ENCODE measurements at places on chromosomes 3 and 15.

DNA sequence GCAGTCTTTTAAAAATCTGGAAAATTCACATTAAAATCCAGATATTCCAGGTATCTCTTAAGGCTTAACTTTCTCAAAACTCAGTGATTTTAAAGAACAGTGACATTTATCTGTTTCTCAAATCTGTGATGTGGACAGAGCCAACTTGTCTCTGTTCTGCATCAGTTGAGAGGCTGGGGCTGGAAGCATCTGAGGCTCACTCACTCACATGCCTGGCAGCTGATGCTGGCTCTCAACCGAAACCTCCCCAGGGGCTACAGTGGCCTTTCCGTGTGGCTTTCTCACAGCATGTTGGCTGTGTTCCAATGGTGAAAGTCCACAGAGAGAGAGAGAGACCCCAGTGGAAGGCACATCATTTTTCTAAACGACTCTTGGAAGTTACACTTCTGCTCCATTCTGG is 53.5 kb downstream of the CEMIP start:
- no peak for DNase-seq

DNA sequence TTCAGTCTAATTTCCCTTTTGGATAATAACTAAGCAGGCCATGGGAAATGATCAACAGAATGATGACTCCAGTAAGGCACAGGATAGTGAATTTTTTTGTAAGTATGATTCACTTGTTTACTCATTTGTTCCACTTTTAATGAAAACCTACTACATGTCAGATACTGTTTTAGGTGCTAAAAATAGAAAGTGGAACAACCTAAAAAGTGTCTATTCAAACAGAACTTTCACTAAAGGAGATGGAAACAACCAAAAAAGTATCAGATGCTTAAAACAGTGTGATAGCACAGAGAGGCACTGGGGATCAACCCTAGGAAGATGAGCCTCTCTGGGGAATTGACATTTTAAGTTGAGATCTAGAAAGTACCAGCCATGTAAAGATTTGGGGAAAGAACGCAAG is 11.1 kb downstream of the RYK start:
- DNase-seq: no peak

DNA sequence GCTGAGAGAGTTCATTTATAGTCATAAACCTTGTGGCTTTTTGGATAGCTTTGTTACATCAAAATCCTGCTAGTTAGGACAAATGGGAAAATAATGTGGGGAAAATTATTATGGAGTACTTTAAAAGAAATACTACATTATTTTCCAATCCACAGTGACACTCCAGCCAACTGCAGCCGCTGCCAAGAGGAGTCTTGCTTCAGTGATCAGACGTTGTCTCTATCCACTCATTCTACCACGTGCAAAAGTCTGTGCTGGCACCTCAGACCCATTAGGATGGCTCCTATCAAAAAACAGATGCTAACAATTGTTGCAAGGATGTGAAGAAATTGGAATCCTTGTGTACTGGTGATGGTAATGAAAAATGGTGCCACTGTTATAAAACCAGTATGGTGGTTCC is 128.6 kb upstream of the IQSEC1 start:
- no peak for DNase-seq

- DNase-seq: peak; percentile 33
Observed at GRCh38 chr15:38084289-38084688, 149.8 kb downstream of the TMCO5A start.

- DNase-seq: peak; percentile 16
Observed at GRCh38 chr3:15291589-15292541, 40.5 kb downstream of the SH3BP5 start.

DNA sequence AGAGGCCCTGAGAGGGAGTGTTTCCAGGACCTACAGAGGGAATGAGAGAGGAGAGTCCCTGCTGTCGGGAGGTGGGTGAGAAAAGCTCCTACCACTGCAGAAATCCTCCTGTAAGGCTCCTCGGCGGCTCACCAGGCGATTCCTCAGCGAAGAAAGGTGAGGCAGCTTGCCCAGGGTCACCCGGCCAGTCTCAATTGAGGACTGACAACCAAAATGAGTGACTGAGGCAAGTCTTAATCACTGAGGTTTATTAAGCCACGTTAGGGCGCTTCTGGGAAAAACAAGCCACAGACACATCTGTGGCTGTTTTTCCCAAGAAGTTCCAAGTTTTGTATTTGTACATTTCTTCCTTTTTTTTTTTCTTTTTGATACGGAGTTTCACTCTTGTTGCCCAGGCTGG is 48.5 kb downstream of the ZDHHC19 start:
- DNase-seq: no peak

DNA sequence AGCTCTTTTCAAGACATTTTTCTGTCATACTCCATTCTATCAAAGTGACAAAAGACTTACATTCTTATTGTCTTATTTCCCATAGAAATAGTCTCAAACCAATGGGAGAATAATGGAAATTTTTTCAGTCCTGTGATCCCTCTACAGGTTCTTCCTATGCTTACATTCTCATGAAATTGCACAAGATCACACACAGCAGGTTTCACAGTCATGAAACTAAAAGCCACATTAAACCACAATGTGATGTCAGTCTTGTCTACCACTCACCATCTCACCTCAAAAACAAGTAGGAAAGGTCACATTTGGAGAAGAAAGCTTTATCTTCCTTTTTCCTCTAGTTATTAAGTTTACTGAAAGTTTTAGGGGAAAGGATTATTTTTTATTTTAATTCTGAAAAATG is 161.0 kb upstream of the RORA start:
- peak; percentile 26 for DNase-seq

DNA sequence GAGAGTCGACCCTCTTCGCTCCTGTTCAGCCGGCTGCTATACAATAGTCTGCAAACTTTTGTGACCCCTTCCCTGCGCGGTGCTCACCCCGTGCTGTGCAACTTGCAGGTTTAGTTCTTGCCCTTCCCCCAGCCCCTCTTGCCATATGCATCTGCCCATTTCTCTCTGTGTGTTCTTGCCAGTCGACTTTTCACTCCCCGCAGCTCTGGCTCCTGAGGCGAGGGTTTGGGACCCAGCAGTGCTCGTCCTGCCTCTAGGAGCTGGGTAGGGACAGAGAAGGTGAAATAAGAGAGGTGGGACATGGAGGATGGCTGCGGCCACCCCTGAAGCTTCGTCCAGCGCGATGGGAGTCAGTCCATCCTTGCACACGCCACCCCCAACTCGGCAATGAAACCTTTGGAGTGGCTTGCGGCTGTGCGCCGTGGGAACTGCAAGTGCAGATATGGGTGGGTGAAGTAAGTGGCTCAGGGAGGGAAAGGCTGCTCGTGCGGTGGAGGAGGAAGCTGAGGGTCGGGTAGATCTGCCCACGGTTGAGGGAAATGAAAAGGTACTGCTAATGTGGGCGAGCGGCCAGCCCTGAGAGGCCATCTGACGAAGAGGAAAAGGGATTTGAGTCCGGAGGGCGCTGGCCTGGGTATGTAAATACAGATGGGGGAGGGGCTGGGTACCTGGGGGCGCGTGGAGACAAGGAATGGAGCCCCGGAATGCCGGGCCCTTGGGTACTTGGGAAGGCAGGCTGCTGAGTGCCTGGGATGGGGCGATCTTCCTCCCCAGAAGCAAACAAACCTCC is 1.0 kb downstream of the LRRC3B start:
- no peak for DNase-seq

DNA sequence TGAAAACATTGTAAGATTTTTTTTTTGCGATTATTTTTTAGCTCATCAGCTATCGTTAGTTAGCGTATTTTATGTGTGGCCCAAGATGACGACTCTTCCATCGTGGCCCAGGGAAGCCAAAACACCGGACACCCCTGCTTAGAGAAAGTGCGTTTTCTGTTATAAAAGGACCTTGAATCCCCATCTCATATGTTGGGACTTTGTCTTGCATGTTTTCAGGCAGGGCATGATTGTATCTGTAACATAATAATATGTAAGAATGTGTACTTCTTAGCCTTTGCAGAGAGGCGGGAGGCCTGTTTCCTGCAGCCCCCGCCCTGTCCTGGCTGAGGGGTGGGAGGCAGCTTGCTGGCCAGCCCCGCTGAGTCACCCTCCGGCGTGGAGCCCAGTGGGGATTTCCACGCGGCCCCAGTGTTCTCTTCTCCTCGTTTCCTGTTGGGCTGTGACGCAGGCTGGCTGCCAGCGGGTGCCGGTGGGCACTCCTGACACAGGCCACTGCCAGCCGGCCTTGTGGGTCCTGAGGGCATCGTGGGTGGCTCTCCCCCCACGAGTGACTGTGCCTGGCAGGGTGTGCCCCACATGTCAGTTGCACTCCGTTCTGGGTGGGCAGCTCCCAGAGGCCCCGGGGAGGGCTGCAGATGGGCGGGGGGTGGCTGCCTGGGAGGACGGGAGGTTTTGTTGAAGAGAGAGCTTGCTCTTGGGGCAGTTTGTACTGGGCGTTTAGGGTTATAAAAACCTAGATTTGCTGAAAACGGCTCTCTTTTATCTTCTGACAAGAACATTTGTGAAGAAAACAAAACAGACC is 55.6 kb downstream of the SMAD3 start:
- peak; percentile 71 for DNase-seq

DNA sequence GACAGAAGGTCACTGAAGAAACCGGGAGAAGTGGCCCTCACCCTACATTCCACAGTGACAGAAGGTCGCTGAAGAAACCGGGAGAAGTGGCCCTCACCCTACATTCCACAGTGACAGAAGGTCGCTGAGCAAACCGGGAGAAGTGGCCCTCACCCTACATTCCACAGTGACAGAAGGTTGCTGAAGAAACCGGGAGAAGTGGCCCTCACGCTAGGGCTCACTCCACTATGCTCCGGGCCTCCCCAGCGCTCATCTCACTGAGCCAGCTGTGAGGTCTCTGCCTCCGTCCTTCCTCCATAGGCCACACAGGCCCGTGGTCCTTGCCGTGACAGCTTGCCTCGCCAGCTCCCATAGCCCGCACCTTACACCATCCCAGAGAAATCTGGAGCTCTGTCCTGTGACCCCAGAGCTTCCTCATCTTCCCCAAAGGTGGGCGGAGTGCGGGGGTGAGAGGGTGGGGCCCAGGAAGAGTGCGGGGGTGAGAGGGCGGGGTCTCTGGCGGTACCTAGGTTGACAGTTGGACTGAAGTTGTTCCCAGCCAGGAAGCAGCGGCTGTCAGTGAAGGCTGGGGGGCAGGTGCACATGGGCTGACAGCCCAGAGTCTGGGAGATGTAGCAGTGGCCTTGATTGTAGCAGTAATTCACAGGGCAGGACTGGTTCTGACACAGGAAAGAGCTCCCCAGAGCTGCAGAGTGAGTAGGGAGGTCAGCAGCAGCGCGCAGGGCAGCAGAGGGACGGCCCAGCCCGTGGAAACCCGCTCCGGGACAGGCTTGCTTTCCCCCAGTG is 32.0 kb downstream of the MUC20 start:
- no peak for DNase-seq

GRCh38 chr15:49421991-49422390 is 1.1 kb upstream of the FGF7 start:
- peak; percentile 74 for DNase-seq

GRCh38 chr3:172100482-172100881 is 61.1 kb downstream of the FNDC3B start:
- no peak for DNase-seq

- DNase-seq: no peak
Observed at GRCh38 chr3:184584464-184584891, 22.9 kb downstream of the EPHB3 start.

DNA sequence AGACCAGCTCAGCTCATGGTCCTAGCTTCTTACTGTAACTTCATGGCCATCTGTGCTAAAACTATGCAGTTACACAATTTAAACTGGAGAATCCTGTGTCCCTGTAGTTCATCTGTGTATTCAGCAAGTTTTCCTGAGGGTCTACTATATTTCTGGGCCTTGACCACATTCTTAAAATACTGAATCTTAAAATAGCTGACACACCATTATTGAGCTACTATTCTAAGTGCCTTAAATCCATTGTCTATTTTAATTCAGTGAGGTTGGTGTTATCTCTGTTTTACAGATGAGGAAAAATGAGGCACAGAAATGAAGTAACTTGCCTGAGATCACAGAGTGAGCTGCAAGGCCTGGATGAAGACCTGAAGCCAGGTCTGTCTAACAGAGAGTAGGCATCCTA is 22.0 kb downstream of the MYLK start:
- DNase-seq: no peak

- DNase-seq: no peak
Observed at GRCh38 chr15:90870354-90871138, 2.2 kb downstream of the FURIN start.

GRCh38 chr15:61994216-61994615 is 66.0 kb downstream of the VPS13C start:
- DNase-seq: peak; percentile 86

GRCh38 chr3:18334837-18335601 is 90.1 kb downstream of the SATB1 start:
- no peak for DNase-seq

GRCh38 chr3:170792471-170792870 is 77.5 kb downstream of the RPL22L1 start:
- no peak for DNase-seq

DNA sequence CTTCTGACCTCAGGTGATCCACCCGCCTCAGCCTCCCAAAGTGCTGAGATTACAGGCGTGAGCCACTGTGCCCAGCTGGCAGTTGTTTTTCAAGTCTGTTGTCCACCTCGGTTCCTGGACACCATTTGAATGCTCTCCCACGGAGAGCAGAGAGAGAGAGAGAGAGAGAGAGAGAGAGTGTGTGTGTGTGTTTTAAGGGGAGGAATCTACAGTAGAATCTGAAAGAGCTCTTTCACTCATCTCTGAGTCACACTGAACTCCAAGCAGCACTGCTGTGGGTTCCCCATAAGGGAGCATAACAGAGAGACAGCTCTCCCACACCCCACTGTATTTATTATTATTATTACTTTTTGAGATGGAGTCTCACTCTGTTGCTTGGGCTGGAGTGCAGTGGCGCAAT is 156.6 kb downstream of the RPLP1 start:
- peak; percentile 15 for DNase-seq

DNA sequence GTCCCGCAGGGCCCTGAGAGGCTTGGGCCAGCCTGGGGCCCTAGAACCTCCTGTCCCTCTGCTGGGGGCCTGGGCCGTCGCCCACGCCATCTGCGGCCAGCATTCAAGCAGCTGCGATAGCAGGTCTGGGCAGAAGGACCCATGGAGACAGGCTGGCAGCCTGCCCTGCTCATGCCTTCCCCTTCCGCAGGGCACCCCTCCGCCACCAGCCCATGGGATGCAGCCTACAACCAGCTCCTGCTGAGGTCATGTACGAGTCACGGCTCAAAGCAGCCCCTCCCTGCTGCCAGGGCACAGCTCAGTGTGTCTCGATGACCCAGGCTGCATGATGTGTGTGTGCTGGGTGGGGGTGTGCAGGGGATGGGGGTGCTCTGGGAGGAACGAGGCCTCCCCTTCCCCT is 27.8 kb downstream of the DUSP7 start:
- no peak for DNase-seq

DNA sequence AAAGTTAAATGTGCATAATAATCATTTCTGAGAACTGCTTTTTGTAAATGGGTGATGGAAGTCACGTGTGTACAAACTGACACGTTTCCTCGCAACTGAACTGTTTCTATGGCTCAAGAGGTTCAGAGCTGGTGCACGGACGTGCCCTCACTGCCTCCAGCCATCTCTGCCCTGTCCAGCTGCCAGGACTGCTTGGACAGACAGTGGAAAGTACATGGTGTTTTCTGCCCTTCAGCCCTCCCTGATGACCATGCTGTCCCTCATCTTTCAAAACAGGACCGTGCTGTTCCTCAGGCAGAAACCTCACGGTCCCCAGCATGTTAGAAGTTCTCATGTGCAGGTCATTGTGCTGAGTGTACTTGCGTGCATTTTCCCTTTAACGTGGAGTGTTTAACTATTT is 38.7 kb downstream of the GJD2 start:
- no peak for DNase-seq

Measured in fibroblast of skin of right quadriceps (primary cell).